AG08395 (cell line): ENCODE measurements at places on chromosomes 7 and 10.
A peak's percentile ranks its signal among the peaks of the same experiment; 100 is the strongest.

DNA sequence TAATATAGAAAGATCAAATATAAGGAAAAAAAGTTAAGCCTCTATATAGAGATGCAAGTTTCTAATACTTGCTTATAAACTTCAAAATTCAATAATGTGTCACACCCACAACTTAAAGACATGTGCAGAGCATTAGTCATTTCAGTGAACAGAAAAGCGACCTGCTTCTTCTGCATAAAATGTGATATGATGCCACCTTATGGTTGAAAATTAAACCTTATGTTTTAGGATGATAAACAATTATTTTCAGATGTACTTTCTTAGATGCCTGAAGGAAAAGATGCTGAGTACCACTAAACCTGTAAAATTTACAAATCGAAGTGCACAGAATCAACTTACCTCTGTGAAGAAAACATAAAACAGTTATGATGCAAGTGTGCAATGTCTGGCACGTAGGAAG lies 96.0 kb downstream of the MTERF1 start:
- DNase-seq = peak; percentile 60

GRCh38 chr7:157816526-157817250 lies 479.9 kb downstream of the DNAJB6 start:
- no peak for DNase-seq

DNA sequence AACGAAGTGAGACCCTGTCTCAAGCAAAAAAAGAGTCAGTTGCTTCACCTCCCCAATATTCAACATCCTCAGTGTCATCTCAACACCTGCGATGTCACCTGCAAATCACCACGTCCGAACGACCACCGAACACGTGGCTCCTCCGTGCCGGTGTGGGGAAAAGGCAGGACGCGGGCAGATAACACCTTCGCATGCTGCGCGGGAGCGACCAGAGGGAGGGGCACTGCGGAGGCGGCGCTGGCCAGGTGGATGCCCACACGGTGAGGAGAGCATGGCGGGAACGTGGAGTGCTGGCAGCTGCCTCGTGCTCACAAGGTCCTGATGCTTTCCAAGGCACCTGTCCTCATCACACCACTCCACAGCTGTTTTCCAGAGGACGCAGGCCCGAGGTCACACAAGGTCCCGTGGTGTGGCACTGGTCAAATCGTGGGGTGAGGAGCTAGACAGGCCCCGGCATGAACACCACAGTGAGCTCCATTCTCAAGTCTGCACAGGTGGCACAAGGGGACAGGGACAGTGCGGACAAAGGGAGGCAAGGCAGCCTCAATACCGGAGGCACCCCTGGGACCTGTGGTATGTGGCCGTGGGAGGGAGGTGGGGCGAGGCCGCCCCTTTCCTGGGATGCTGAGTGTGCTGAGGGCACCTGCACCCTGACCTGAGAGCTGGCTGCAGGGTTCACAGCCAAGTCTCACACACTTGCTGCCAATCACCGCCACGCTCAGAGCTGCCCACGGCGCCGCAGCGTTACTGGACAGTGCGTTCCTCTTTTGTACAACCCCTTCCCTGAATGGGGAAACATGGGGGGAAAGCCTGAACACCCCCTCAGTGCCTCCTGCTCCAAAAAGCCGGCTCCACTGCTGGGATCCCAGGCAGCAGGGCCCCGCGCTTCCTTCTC lies 13.0 kb downstream of the TUBGCP2 start:
- no peak for DNase-seq

DNA sequence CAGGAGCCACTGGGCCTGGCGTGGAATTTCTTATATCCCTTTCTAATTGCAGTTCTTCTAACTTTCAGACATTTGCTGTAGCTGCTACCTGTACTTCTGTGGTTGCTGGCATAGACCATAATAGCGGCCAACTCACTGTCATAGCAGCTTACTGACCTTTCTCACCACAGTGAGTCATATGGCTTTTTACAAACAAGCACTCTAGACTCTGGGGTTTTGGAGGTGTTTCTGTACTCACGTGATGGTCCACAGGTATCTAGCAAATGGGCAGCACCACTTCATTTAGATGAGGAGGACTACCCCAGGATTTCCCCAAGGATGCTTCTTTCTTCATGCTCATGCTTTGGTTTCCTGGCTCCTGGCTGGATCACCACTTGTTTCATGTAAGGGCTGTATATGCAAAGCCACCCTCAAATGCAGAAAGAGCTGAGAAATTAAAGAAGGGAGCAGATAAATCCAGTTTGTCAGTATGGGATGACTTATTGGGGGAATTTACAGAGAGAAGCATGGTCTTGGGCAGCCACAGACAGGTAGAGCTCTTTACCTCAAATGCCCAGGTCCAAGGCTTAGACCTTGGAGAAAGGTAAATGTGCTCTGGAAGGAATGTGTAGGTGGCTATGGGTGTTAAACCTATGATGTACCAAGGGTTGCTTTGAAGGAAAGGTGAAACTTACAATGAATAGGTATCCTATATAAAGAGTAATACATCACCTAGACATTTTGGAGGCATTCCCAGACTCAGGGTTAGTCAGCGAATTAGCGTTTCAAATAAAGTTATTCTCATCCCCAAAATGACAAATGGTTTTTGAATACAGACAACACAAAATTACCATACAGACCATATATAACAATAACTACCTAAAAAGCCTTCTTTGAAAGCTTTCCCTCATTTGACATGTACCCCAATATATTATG lies 15.9 kb upstream of the SLC25A16 start:
- DNase-seq = peak; percentile 37

DNA sequence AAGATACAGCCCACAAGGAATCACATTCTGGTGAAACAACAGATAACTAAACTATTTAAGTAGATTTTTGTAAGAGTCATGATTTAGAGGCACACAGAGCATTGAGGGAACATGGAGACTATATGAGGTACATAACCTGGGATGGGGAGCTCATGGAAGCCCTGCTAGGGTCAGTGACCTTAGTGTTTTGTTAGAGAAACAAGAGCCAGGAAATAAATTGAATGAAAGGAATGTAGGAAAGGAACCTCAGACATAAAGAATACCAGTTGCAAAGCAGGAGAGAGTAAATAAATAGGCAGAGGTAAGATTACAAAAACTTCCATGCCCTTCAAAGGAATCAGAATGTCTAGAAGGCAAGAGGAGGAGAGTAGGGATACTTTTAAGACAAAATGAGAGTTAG lies 1076.9 kb downstream of the CNTNAP2 start:
- DNase-seq = no peak

DNA sequence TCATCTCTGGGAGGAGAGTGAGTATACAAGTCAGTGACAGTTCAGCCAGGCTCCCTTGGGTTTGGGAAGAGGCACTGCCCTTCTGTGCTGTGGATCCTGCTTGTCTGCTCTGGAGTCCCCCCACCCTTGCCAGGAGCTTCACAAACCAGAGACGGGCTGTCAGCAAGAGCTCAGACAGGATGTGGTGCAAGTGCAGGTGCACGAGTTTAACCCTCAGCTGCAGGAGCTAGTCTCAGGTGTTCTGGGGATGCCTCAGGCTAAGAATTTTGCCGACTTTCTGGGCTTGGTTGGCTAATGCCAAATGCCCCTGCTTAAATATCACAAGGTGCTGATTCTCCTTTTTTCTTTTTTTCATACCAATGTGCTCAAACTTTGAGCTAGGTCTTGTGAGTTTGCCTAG lies 22.3 kb downstream of the ZNF783 start:
- DNase-seq = no peak

DNA sequence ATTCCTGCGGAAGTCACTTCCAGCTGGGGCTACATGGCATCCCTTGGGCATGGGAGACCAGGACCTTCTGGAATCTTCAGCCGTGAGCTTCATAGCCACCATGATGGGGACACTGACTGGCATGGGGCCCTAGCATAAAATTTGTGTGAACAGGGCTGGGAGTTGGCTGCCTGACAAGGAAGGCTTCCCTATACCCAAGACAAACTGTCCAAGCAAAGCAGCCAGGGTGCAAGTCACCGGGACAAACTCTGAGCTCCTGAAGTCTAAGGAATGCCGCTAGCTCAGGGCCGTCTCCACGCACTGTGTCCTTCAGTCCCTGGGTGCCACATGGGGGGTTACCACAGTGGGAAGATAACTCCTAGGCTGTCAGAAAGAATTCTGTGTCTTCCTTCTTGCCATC lies 627.4 kb downstream of the CALN1 start:
- DNase-seq = no peak

DNA sequence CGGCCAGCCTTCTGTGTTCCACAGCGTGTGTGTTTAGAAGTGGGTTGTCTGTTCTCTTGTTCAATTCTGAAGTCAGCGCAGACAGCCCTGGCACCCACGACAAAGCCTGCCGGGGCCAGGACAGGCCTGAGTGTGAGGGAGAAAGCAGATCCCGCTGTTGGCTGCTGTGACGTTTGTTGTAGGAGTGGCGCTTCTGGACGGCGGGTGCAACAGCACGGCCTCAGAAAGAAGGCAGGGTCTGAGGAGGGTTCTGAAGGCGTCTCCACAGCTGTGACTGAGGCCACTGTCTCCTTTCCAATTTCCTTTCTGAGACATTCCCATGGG lies 76.2 kb downstream of the VIPR2 start:
- DNase-seq = no peak

DNA sequence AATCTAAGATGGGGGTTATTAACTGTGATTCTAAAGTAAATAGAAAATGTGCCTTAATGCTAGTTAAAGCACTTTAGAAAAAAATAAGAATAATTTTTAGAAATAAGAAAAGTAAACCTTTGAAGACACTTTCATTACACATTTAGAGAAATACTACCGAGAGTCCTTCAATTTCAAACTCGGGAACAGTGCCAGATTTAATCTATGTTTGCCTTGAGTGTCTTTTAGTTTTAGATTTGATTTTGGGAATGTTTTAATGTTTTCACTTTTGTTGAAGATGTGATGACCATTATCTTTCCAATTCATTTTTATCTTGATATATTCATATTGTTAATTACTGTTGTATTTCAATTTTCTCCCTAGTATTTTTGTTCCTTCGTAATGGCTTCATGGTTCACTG lies 592.7 kb upstream of the MGMT start:
- no peak for DNase-seq

DNA sequence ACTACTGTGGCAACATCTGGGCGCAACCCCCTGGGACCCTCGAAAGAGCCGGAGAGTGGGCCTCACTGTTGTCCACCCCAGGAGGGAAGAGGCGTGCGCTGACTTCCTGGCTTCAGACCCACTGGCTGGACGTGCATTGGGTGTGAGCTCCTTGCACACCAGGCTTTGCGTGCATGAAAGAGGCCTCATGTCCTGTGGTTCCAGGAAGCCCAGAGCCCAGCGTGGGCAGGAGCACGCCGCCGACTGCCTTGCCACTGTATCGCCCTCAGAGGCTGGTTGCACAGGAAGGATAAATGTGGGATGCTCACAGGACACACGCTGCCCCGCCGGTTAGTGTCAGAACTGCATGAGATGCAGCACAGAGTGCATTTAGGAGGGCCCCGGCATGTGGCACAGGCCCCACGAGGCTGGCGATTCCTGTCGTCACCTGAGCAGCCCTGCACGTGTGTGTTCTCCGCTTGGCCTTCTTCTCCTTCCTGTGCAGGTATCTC lies 8.5 kb upstream of the JAKMIP3 start:
- no peak for DNase-seq

GRCh38 chr10:77436257-77436975 lies 201.2 kb downstream of the KCNMA1 start:
- DNase-seq = no peak

DNA sequence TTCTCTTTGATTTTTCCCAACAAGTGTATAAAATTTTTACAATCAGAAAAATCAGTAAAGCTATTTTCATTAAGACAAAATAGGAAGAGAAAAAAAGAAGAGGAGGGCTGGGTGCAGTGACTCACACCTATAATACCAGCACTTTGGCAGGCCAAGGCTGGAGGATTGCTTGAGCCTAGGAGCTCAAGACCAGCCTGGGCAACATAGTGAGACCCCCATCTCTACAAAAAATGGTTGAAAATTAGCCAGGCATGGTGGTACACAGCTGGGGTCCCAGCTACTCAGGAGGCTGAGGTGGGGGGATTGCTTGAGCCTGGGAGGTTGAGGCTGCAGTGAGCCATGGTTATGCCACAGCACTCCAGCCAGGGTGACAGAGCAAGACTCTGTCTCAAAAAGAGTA lies 172.3 kb downstream of the AKR1D1 start:
- DNase-seq = no peak

- DNase-seq = peak; percentile 92
Observed at GRCh38 chr10:113539789-113540188, 13.1 kb upstream of the HABP2 start.

DNA sequence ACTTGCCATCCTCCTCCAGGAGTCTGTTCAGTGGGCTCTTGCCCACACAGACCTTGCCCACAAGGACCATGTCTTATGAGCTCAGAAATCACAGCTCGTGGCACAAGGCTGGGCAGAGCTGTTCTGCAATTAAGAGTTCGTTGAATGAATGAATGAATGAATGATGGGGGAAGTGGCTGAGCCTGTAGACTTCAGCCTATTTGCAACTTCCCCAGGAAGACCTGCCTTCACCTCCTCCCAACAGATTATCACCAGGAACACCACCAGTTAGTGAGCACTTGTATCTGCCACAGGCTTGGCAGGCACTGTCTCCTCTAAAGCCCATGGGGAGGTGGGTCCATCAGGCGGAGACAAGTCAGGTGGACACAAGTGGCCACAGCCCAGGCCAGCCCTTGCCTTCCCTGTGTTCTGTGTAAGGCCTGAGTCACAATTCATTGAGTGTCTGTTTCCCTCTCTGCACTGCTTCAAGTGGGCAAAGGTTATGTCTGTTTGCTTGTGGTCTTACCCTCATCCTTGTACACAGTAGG lies 1.8 kb upstream of the FGF8 start:
- no peak for DNase-seq

DNA sequence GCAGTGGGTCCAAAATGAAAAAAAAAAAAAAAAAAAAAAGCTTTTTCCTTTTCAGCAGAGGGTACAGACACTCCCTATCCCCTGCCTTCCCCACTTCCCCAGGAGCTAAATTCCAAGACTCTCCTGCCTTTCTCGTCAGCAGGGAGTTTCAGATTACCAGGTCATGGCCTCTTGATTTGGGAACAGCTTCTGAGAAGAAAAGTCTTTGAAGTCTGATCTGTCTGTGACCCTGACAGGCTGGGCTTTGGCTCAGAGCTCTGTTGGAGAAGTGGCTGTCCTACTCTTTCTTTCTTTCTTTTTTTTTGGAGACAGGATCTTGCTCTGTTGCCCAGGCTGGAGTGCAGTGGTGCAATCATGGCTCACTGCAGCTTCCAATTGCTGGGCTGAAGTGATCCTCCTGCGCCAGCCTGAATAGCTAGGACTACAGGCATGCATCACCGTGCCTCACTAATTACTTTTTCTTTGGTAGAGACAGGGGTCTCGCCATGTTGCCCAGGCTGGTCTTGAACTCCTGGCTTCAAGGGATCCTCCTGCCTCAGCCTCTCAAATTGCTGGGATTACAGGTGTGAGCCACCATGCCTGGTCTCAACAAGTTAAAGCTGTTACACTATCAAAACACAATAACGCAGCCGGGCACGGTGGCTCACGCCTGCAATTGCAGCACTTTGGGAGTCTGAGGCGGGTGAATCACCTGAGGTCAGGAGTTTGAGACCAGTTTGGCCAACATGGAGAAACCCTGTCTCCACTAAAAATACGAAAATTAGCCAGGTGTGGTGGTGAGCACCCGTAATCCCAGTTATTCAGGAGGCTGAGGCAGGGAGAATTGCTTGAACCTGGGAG lies 59.9 kb downstream of the COL26A1 start:
- DNase-seq = no peak
